ENCODE measurements at places on chromosomes 2 and 18.

GRCh38 chr2:161418715-161419637 lies 2.9 kb downstream of the TBR1 start:
- no peak for DNase-seq

GRCh38 chr2:119481501-119482455 lies 42.5 kb downstream of the SCTR start:
- DNase-seq: peak; percentile 56

DNA sequence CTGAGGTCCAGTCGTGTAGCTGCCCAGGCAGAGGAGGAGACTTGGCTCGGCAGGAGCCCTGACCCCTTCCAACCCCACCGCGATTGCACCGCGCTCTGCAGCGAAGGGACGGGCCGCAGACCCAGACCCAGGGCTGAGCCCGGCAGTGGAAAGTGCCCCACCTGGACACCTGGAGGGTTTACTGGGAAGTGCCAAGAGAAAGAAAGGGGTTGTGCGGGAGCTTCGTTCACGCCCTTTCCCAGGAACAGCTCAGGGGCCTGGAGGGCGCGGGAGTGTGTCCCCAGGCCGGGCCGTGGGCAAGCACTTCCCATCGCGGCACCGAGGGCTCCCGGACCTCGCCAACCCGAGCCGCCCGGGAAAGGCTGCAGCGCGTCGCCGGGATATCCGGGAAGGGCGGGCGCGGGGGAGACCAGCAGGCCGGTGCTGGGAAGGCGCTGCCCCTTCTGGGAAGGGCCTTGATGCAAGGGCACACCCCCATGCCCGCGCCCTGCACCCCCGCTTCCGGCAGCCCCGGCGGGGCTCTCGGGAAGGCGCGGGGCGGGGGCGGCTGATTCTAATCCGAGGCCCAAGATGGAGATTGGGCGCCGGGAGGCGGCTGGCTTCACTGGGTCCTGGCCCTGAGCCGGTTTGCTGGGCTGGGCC lies 36.1 kb upstream of the MRPL33 start:
- DNase-seq: peak; percentile 80

GRCh38 chr18:12288403-12288755 lies 19.7 kb upstream of the TUBB6 start:
- DNase-seq: no peak

DNA sequence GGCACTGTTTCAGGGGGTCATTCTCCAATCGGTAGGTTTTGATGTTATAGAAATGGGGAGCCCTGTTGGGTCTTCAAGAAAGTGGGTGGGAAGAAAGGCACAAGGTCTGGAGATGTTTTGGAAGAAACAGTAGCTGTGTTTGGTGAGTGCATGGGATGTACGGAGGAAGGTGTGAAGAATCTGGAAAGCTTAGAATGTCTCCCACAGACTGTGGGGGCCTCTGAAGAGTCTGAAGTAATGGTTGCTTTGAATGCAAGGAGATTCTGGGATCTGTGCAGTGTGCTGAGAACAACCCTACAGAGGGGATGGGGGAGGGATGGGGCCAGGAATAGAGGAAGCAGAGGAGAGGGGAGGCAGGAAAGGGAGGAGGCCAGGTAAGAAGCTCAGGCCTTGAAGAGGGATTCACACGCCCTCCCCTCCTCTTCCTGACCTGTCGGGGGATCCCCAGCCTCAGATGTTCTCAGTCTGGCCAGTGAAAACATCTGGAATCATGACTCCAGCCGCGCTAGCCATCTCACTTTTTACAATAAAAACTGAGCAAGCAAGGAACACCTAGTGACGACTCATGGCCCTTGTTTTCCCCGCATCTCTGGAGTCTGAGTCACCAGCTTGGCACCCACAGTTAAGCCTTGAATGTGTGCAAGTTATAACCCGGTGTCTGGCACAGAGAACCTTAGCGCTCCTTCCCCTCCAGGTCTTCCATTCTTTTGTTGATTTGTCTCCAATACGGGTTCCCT lies 74.2 kb downstream of the SH3BP4 start:
- no peak for DNase-seq

DNA sequence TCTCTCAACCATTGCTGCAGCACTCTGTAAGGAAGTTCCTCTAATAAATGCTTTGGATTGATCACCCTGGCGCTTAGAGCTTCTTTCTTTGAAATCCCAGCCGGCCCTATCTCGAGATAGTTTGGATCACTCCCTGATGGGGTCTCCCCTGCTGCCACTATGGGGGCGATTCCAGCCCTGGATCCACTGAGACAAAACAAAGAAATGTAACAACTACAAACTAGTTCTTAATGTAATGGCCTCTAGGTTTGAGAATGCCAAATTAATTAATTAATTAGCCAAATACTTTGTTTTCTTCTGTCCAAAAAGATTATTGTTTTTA lies 15.2 kb downstream of the SRSF7 start:
- DNase-seq: peak; percentile 48

GRCh38 chr2:105118960-105119359 lies 81.1 kb downstream of the MRPS9 start:
- DNase-seq: no peak

DNA sequence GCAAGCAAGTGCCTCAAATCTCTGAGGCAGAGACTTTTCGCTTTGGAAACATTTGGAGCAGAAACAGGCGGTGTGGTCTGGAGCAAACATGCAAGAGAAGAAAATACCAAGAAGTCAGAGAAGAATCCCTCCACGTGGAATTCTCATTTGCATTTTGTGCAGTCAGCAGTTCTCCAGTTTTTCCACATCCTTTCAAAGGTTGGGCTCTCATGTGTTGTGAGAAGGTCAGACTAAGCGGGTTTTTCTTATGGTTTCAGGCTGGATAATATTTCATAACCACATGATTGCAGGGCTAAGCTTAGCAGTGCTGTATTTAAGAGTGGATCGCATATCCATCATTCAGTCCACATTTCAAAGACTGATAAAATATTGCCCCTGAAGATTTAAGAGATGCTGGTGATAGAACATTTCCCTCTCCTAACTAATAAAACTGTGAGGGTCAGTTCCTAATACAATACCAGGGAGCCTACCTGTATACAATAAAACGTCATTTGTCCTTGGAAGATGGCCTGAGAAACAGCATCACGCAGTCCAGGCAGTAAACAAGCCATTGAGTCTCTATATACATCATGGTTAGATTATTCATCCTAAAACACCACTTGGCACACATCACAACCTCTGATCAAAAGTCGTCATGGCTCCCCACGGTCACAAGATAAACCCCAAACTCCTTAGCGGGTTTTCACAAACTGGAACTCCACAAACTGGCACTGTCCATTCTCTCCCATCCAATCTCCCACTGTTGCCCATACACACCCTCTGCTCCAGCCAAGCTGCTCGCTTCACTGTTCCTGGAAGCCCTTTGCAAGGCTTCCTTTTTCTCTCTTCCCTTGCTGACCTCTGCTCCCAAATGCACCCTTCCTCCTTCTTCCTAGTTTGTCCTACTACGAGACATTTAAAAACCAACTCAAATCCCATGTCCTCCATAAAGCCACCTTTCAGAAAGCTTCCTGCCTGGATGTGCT lies 31.5 kb downstream of the ANKRD44 start:
- no peak for DNase-seq

- DNase-seq: no peak
These were observed 50.7 kb upstream of the DDX18 start for GRCh38 chr2:117763804-117764203.

GRCh38 chr2:161423421-161424393 lies 7.6 kb downstream of the TBR1 start:
- no peak for DNase-seq

- no peak for DNase-seq
These were observed 151.0 kb upstream of the NDUFV2 start for GRCh38 chr18:8951491-8951890.

GRCh38 chr2:121667618-121668017 lies 18.4 kb upstream of the CLASP1 start:
- DNase-seq: no peak

DNA sequence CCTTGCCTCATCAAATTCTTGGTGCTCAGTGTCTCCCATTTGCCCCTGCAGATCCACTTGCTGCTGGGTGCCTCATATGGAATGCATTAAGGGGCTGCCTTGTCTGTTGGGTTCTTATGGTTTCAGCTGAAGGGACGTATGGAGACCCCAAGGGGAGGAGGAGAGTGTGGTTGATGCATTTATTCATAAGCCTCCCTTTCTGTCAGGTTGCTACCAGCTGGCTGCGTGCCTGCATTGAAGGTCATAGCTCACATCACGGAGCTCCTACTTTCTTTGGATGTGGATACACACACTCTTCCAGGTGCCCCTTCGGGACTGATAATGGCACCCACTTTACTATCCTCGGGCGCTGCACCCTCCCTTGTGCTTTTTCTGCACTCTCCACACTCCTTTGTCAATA lies 377.9 kb downstream of the SLC4A3 start:
- no peak for DNase-seq

GRCh38 chr2:36163520-36164254 lies 191.9 kb upstream of the CRIM1 start:
- DNase-seq: no peak

DNA sequence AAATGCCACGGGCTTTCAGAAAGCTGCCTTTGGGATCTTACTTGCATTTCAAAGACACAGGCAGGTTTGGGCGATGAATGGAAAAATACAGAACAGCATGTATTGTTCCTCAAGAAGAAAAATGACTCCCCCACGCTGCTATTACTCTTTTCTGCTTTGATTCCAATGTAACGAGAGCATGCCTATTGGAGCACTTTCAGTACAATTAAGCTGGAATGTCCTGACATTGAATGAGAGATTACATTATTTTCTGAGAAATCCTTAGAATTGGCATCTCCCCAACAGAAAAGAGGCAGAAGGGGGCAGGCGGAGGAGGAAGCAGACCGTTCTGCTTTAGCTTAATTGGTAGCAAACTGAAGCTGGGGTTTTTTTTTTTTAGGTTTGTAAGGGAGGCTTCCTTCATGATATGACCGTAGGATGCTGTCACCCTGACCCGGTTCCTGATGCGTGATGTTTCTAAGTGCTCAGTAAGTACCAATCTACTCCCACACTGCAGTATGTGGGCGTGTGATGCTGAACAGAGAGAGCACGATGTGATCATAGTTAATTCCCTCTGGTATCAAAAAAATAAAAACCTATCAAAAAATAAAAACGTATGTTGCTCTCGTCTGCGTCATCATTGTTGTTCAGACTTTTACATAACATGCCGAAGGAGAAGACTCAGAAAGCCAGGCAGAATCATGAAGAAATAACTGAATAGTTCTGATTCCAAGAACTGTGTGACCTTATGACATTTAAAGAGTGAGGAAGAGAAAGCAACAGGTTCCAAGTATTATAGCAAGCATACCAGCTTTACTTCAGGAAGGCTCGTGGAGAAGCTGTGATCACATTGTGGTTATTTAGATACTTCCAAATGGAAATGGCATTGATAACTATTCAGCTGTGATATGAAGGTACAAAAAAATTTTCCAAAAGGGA lies 40.5 kb downstream of the LONRF2 start:
- DNase-seq: peak; percentile 71

DNA sequence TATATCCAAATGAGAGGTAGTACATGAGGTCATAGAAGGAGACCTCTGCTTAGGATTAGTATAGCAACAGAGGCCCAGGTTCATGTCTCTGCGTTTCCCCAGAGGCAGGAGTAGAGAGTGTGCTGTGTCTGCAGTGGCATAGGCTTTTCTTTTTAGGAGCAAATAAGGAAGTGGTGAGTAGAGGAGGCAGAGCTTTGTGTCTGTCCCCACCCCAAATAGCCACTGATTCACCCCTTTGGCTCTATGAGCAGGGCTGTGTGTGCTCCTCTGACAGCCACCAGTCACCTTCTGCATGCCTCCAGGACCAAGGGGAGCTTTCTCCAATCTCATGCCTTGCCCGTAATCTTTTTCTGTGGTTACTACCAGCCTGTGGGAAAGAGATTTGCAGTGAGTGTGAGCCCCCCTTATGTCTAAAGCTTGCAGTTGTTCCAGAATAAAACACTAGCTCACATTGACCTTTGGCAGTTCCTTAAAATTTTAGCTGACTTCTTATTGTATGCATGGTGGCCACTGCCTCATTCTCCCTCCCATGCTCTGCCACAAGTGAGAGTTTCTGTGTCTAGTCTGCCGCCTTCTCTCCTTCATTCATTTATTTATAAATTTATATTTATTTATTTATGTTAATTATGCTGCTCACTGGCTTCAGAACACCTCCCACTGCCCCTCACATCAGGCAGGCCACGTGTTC lies 23.5 kb upstream of the ELAC1 start:
- DNase-seq: no peak

- no peak for DNase-seq
These were observed 81.9 kb upstream of the ZNF397 start for GRCh38 chr18:35158728-35159450.

DNA sequence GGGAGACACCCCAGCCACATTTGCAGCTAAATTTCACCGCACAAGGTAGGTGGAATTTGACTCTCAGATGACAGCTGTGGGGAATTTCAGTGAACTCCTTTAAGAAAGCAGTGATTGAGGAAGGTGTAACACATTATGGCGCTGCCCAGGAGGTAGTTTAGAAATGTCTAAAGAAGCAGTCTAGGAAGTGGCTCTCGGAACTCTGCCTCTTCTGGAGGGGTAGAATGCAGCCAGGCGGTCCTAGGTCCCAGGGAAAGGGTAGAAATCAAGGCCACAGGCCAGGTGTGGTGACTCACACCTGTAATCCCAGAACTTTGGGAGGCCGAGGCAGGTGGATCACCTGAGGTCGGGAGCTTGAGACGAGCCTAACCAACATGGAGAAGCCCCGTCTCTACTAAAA lies 179.0 kb upstream of the HAAO start:
- DNase-seq: no peak

GRCh38 chr2:152730591-152731333 lies 12.3 kb downstream of the ARL6IP6 start:
- no peak for DNase-seq

DNA sequence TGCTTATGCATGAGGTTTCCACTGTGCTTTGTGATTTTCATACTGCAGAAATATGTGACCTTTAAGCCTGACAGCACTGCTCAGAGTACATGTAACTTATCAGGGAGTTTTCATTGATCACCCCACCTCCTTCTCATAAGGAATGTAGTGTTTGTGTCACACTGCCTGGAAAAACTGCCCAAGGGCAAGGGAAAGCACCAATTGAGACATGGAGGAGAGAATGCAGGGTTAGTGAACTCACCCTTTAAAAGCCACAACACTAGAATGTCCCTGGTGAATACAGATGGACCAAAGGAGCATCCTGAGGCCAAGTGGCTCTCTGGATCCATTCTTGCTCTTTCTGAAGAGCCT lies 147.2 kb upstream of the SPATS2L start:
- no peak for DNase-seq

DNA sequence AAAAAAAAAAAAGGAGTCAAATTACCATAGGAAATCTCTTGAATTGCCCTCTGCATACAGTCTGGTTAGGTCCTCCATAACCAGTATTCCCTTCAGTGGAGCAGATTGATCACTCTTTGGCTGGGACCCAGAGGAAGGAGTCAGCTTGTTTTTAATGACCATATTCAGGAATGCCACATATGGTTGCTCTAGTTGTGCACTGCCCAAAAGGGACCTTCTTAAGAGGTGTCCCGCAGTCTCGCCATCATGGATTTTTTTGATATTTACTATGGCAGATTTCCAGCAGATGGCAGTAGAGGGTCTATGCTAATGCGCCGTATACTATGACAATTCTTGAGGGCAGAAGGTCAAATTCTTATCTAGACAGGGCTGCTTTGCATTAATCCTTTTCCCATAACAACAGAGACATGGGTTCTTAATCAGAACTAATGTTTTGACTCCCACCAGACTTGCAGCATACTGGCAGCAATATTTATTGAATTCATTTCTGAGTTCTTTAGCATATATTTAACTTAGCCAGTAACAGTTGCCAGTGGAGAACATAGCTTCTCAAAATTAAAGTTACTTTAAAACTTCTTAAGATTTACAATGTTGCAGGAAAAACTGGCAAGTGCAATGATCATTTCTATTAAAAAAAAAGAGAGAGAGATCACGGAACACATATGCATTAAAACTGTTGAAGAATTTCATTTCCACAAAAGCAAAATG lies 31.8 kb upstream of the INPP4A start:
- no peak for DNase-seq

- DNase-seq: no peak
These were observed 28.0 kb downstream of the KIF1A start for GRCh38 chr2:240791821-240792628.
